ENCODE measurements at places on chromosomes 2 and 18.

GRCh38 chr2:11635141-11635540 lies 34.9 kb downstream of the NTSR2 start:
- DNase-seq: no peak
- H3K27me3 ChIP-seq: no peaks in the 10 kb centered on the region
- H3K4me1 ChIP-seq: peaks cover 6% of the 10 kb centered on the region
- H3K36me3 ChIP-seq: peaks cover 58% of the 10 kb centered on the region
- no peak overlapping the region for H3K4me3 ChIP-seq

- H3K4me3 ChIP-seq: no peak overlapping the region
- no peaks in the 10 kb centered on the region for H3K36me3 ChIP-seq
- H3K27ac ChIP-seq: no peak overlapping the region
- no peak for DNase-seq
Observed at GRCh38 chr2:186835628-186836027, 13.3 kb downstream of the ZSWIM2 start.

GRCh38 chr2:141828761-141829160 lies 302.1 kb downstream of the LRP1B start:
- no peak overlapping the region for H3K27ac ChIP-seq
- no peaks in the 10 kb centered on the region for H3K36me3 ChIP-seq
- DNase-seq: no peak

GRCh38 chr2:173822889-173823542 lies 142.2 kb downstream of the SP3 start:
- peaks cover 5% of the 10 kb centered on the region for H3K4me1 ChIP-seq
- no peaks in the 10 kb centered on the region for H3K27me3 ChIP-seq
- no peak overlapping the region for H3K27ac ChIP-seq
- no peak overlapping the region for H3K4me3 ChIP-seq

GRCh38 chr2:229083606-229084340 lies 187.3 kb downstream of the PID1 start:
- DNase-seq: no peak
- no peaks in the 10 kb centered on the region for H3K36me3 ChIP-seq
- H3K27me3 ChIP-seq: no peaks in the 10 kb centered on the region
- no peaks in the 10 kb centered on the region for H3K4me1 ChIP-seq

- peaks cover 11% of the 10 kb centered on the region for H3K4me1 ChIP-seq
- H3K27me3 ChIP-seq: no peaks in the 10 kb centered on the region
- H3K36me3 ChIP-seq: no peaks in the 10 kb centered on the region
Observed at GRCh38 chr2:72576861-72577260, 249.0 kb downstream of the EXOC6B start.

GRCh38 chr2:237254369-237254861 lies 159.5 kb downstream of the COL6A3 start:
- no peak overlapping the region for H3K27ac ChIP-seq
- H3K4me1 ChIP-seq: peaks cover 10% of the 10 kb centered on the region
- 0 out of 2 replicates have a peak, but pooled peaks cover 3% of the 10 kb centered on the region for H3K36me3 ChIP-seq
- no peak overlapping the region for H3K4me3 ChIP-seq
- no peaks in the 10 kb centered on the region for H3K27me3 ChIP-seq

GRCh38 chr2:101710471-101711318 lies 13.2 kb downstream of the MAP4K4 start:
- no peak overlapping the region for H3K4me3 ChIP-seq
- 0 out of 2 replicates have a peak, but pooled peaks cover under 1% of the 10 kb centered on the region for H3K36me3 ChIP-seq
- H3K27ac ChIP-seq: no peak overlapping the region
- no peaks in the 10 kb centered on the region for H3K27me3 ChIP-seq

GRCh38 chr2:120474486-120474885 lies 128.6 kb downstream of the INHBB start:
- no peaks in the 10 kb centered on the region for H3K4me1 ChIP-seq
- no peak for DNase-seq
- no peak overlapping the region for H3K4me3 ChIP-seq

DNA sequence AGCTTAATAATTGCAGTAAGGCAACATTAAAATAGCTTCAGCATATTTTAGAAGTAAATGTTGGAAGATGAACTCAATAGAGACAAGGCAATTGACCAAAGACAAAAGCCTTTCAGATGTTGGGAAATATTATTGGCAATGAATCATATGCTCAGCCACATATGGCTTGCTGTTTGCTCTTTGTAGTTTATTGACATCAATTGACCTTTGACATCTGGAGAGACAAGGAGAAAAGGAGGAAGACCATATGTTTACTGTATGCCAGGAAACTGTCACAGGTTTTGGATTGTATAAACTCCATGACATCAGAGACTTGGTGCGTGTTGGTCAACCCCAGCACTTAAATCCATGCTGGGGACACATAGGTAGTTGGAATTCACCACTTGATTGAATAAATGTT lies 60.6 kb upstream of the SLC16A14 start:
- DNase-seq: no peak
- H3K4me1 ChIP-seq: no peaks in the 10 kb centered on the region
- no peaks in the 10 kb centered on the region for H3K27me3 ChIP-seq
- H3K4me3 ChIP-seq: no peak overlapping the region
- H3K27ac ChIP-seq: no peak overlapping the region

- H3K27me3 ChIP-seq: no peaks in the 10 kb centered on the region
- no peaks in the 10 kb centered on the region for H3K4me1 ChIP-seq
- no peak overlapping the region for H3K27ac ChIP-seq
- H3K36me3 ChIP-seq: no peaks in the 10 kb centered on the region
- DNase-seq: no peak
- H3K4me3 ChIP-seq: no peak overlapping the region
Observed at GRCh38 chr18:42094875-42095274, 139.8 kb downstream of the PIK3C3 start.

- H3K27ac ChIP-seq: no peak overlapping the region
- DNase-seq: no peak
- peaks cover 38% of the 10 kb centered on the region for H3K4me1 ChIP-seq
- H3K36me3 ChIP-seq: peaks cover 18% of the 10 kb centered on the region
Observed at GRCh38 chr2:219557791-219558785, 13.3 kb downstream of the OBSL1 start.

DNA sequence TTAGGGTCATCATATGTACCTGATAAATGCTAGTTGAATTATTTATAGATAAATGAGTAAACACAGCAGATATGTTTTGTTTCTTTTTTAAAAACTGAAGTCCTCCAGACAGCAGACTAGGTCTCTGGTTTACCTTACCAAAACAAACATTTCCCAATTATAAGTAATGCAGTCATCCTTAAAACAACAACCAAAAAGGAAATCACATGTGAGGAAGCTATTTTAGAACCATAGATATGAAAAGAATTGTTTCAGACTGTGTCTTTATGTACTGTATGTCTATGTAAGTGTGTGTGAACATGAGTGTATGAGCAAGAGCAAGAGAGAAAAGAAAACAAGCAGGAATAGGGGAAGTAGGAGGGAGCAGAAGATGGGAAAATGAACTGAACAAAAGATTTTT lies 441.0 kb downstream of the CPS1 start:
- DNase-seq: no peak
- no peaks in the 10 kb centered on the region for H3K4me1 ChIP-seq
- no peak overlapping the region for H3K4me3 ChIP-seq
- no peak overlapping the region for H3K27ac ChIP-seq
- peaks cover 7% of the 10 kb centered on the region for H3K36me3 ChIP-seq

- H3K27me3 ChIP-seq: no peaks in the 10 kb centered on the region
- no peak for DNase-seq
- H3K27ac ChIP-seq: no peak overlapping the region
- no peaks in the 10 kb centered on the region for H3K36me3 ChIP-seq
- no peak overlapping the region for H3K4me3 ChIP-seq
Observed at GRCh38 chr2:144935736-144936135, 415.8 kb upstream of the ZEB2 start.

DNA sequence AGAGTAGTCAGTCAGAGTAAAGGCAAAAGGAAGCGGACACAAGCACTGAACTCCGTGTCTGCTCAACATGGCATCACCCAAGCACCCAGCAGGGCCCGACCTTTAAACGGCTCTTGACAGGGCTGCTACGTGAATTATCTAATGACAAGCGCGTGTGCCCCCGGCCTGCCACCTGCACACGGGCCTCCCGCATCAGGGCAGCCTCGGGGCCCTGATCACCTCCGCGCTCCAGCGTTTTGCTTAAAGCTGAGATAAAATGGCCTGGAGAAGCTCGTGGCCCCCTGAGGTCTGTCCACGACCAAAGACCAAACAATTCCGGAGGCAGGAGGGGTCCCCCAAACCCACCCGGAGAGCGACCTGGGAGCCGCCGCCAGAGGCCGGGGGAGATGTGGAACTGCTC lies 376 bp downstream of the NDUFA10 start:
- H3K4me3 ChIP-seq: peak overlapping the region; percentile 95
- peaks cover 10% of the 10 kb centered on the region for H3K4me1 ChIP-seq
- no peak for DNase-seq
- H3K27me3 ChIP-seq: peaks cover 17% of the 10 kb centered on the region

DNA sequence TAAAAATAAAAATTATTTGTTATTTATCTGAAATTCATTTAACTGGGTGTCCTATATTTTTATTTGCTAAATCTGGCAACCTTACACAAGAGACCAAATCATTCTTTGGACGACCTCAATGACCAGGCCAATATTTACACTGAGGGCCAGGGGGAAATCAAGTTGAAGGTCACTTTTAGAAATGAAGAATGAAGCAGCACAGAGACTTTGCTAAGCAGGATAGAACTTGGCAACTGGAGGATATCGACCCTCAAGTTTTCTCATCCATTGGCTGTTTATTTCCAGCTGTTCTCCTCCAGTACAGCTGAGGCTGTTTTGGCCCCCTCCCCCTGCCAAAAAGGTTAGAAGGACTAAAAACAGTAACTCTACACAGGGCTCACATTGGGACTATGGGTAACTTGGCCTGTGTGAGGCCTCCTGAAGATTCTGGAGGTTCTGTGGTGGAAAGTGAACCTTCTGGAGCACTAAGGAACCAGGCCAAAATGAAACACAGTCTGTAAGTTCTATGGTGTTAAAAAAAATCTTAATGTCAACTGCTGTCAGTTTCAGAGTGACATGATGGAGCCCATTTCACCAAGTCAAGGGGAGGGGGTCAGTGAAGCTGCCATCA lies 32.2 kb upstream of the ZFP36L2 start:
- no peak overlapping the region for H3K27ac ChIP-seq
- H3K36me3 ChIP-seq: no peaks in the 10 kb centered on the region
- no peaks in the 10 kb centered on the region for H3K27me3 ChIP-seq

GRCh38 chr18:79511271-79511670 lies 115.5 kb downstream of the NFATC1 start:
- H3K27me3 ChIP-seq: peaks cover 16% of the 10 kb centered on the region
- no peak overlapping the region for H3K27ac ChIP-seq
- H3K36me3 ChIP-seq: no peaks in the 10 kb centered on the region

DNA sequence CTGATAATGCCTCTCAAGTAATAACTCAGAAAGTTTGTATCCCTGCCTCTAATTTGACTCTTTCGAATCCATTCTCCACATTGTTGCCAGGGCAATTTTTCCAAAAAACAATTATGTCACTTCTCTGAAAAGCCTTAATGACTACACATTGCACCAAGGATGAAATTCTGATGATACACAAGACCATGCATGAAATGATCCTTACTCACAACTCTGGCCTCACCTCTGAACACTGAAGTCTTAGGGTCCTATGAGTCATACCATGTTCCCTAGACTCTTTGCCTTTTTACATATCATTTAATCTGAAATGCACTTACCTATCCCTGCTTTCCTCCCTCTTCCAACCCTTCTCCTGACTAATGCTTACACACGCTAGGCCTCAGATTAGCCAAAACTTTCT lies 51.0 kb downstream of the WDPCP start:
- H3K36me3 ChIP-seq: peaks cover 21% of the 10 kb centered on the region
- no peak overlapping the region for H3K27ac ChIP-seq
- DNase-seq: no peak
- H3K4me1 ChIP-seq: no peaks in the 10 kb centered on the region
- no peaks in the 10 kb centered on the region for H3K27me3 ChIP-seq

GRCh38 chr2:21098294-21098693 lies 25.5 kb upstream of the TDRD15 start:
- no peaks in the 10 kb centered on the region for H3K36me3 ChIP-seq
- H3K27me3 ChIP-seq: no peaks in the 10 kb centered on the region
- H3K4me1 ChIP-seq: peaks cover 37% of the 10 kb centered on the region
- DNase-seq: no peak
- H3K4me3 ChIP-seq: no peak overlapping the region

DNA sequence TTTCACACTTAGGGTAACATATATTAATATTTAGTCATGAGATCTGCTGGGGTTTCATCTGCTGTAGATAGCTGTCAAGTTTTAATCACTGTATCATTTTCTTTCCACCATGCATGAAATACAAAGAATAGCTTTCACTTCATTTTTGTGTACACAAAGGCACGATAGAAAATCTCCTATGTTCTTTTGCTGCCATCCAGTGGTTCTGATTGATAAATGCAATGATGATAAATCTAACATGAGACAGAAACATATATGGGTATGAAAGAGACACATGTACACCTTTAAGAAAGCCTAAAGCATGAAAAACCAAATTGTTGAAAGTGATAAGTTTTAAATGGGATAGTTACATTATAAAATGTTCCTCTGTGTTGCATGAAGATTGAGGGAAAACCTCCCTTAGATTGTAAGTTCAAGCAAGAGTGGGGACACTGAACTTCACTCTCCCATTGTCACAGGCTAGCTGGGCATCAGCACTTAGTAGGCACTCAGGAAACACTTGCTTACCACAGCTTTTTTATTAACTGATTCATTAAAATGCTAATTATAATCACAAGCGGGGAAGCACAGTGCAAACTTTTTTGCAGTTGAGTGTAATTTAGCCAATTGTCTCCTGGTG lies 31.2 kb downstream of the C1D start:
- no peak overlapping the region for H3K27ac ChIP-seq
- no peak overlapping the region for H3K4me3 ChIP-seq
- H3K27me3 ChIP-seq: no peaks in the 10 kb centered on the region
- H3K4me1 ChIP-seq: peaks cover 2% of the 10 kb centered on the region
- DNase-seq: no peak
- no peaks in the 10 kb centered on the region for H3K36me3 ChIP-seq

GRCh38 chr18:25167612-25168410 lies 184.2 kb downstream of the ZNF521 start:
- DNase-seq: peak; percentile 11
- H3K4me3 ChIP-seq: no peak overlapping the region
- H3K36me3 ChIP-seq: no peaks in the 10 kb centered on the region
- H3K27me3 ChIP-seq: no peaks in the 10 kb centered on the region
- peak overlapping the region; percentile 87 for H3K27ac ChIP-seq

- H3K27me3 ChIP-seq: no peaks in the 10 kb centered on the region
- H3K4me1 ChIP-seq: no peaks in the 10 kb centered on the region
- H3K36me3 ChIP-seq: no peaks in the 10 kb centered on the region
- H3K4me3 ChIP-seq: no peak overlapping the region
Observed at GRCh38 chr2:60867848-60868247, 13.5 kb upstream of the REL start.
